ENCODE measurements at places on chromosomes 4 and X.

DNA sequence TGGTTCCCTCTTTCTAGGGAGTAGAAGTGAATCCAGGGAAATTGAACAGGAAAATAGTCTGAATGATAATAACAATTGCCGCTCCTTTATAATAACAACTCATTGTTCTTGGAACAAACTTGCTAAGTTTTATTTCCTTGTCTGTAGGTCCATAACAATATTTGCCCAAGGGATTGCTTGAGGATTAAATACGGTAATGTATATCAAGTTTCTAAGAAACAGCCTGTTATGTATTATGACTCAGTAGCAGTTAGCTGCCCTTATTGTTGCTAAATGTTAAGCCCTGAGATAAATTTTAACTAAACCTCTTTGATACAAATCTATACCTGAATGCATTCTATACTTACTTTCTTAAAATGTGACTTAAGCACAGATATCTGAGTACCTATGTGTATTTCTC, 215.9 kb upstream of the AADAT start:
- DNase-seq, result no peak

- DNase-seq, result no peak
Observed at GRCh38 chrX:13837290-13837745, 20.4 kb upstream of the GPM6B start.

- DNase-seq, result no peak
Observed at GRCh38 chrX:36116222-36116621, 196.7 kb downstream of the CFAP47 start.

GRCh38 chr4:25437926-25438325, 60.9 kb downstream of the ANAPC4 start:
- DNase-seq, result no peak

- DNase-seq, result no peak
Observed at GRCh38 chr4:97917115-97917514, 226.2 kb downstream of the STPG2 start.

DNA sequence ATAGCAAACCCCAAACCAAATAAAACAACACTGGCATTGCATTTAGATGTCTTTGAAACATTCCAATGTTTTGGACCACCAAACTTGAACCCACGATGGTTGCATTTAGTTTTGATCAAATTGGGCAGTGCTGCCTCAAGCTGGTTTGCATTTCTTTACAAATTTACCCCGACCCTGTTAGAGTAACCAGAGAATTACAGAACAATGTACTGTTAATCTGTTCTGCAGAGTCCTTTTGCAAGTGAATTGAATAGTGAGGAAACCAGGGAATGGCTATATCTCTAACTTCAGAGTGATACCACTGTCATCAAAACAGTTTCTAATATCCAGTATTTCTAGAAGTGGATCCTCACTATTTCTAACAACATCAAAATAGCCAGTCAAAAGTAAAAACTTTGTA, 49.5 kb upstream of the GYPA start:
- DNase-seq, result no peak

- DNase-seq, result no peak
Observed at GRCh38 chr4:107915220-107915619, 16.1 kb upstream of the CYP2U1 start.
